Glomerular endothelial cell (primary cell): ENCODE measurements at places on chromosomes 2 and 18. TPM values are rescaled to one million over a fixed set of nuclear protein-coding genes. Genes with fewer than 3 reads are reported as not detected.
A peak's percentile ranks its signal among the peaks of the same experiment; 100 is the strongest.

Gene FABP1
- not detected in 2 replicates for total RNA-seq

Gene LRP2
- 0.06 TPM in 1 of 2 replicates, not detected in the other for total RNA-seq

Gene NCKAP5
- total RNA-seq = 6.8 and 9.9 TPM in 2 replicates

Gene GPR17
- not detected in 2 replicates for total RNA-seq

Gene CRYGC
- not detected in 2 replicates for total RNA-seq

Gene IL1A
- 3.9 and 4.5 TPM in 2 replicates for total RNA-seq

Gene UGT1A10
- total RNA-seq = not detected in 2 replicates

Gene FOXI3
- not detected in 2 replicates for total RNA-seq

DNA sequence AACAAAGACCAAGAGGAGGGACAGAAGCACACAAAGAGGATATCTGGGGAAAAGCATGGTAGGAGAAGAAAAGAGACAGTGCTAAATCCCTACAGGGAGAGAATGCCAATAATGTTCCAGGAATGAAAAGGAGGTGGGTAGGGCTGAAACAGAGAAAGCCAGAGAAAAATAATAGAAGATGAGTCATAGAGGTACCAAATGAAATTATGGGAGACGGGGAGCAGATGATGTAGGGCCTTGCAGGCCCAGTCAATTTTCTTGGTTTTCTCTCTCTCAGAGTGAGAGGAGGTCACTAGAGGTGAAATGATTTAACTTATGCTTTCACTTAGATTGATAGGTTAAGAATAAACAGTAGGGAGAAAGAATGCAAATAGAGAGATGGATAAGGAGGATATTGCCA, 61.5 kb downstream of the RPRM start:
- DNase-seq = no peak

GRCh38 chr2:189088591-189089205, 90.9 kb downstream of the COL5A2 start:
- DNase-seq = no peak

GRCh38 chr2:125652280-125652679, 1003.7 kb upstream of the GYPC start:
- DNase-seq = no peak

GRCh38 chr2:69210385-69210784, 176.6 kb downstream of the GFPT1 start:
- DNase-seq = no peak

DNA sequence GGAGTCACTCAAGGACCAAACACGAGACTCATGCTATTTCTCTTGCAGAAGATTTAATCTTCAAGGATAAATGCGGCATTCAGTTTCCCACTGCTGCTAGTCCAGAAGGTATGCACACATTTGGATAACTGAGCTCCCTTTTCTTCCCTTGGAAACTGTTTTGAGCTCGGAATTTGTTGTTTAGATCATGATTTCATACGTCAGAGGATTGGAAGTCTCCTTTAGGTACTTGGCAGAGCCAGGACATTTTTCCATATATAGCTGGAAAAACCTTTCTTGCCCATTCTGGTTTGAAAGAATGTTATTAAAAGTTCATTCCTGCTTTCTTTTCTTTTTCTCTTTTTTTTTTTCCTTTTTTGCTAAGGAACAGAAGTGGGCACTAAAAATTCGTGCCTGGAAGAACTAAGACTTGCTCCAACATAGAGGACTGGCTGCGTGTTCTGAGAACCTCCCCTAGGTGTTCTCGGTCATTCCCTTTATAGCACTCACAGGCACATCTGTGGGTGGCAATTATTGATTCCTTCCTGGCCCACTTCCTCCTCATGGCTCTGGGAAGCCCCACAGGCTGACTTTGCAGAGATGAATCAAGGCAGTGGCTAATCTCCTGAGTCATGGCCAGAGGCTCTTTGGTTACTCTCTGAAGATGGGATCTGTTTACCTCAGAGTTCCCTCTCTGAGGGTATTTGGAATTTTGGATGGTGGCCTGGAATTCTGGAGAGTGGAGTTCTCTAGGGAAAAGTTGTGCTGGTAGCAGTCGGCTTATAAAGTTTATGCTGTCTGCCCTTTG, 104.8 kb downstream of the PLCL1 start:
- no peak for DNase-seq

DNA sequence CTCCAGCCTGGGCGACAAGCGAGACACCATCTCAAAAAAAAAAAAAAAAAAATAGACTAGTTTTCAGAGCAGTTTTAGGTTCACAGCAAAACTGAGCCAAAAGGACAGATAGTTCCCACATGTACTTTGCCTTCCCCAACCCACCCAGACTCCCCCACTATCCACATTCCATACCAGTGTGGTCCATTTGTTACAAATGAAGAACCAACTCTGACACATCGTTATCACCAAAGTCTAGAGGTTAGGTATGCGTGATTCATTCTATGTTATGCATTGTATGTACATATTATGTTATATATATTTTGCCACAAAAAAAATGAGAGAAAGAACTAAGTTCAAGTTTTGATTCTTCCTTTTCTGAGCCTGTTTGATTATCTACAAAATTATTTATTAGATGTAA, 3.5 kb downstream of the DUSP11 start:
- DNase-seq = no peak

GRCh38 chr18:26734760-26735159, 130.7 kb downstream of the AQP4 start:
- no peak for DNase-seq

DNA sequence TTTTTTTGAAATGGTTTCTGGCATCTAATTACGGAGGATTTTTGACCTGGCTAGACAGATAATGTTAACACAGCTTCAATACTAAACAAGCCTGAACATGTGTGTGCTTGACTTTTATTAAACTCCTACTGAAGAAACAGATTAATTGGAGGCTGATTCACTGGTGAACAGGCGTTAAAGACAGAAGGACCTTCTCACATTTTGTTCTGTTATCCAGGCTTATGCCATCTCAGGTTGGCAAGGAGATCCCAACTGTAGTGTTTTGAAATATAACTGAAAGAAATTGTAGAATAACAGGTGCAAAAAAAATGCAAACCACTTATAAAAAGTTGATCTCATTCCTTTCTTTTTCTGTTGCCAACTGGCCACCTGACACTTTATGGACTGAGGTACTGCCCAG, 269.6 kb downstream of the ARHGAP15 start:
- DNase-seq = no peak

GRCh38 chr18:22432657-22433137, 15.0 kb upstream of the CTAGE1 start:
- DNase-seq = peak; percentile 81

DNA sequence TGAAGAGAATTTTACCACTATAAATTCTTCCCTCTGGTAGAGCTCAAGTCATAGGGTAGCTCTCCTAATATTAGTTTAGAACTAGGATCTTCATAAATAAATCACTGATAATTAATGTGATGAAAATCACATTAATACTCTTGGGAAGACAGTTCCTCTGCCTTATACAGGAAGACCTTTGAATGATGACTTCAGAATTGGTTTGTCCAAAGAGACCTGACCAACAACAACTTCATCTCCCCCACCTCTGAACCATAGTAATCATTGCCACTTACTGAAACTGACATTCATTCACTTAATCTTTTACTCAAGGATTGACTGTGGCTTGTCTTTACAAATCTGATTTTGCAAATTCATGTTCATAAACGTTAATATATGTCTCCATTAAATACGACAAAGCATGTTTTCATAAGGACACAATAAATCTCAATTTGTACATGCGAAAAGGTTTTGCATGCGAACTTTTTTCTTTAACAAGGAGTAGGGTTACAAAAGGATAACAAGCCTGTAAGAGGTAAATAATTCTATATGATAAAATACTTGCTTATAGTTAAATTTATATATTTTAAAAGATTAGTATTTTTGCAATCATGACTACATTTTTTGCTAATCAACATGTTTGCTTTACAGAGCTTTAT, 61.4 kb downstream of the LRP1B start:
- DNase-seq = no peak

DNA sequence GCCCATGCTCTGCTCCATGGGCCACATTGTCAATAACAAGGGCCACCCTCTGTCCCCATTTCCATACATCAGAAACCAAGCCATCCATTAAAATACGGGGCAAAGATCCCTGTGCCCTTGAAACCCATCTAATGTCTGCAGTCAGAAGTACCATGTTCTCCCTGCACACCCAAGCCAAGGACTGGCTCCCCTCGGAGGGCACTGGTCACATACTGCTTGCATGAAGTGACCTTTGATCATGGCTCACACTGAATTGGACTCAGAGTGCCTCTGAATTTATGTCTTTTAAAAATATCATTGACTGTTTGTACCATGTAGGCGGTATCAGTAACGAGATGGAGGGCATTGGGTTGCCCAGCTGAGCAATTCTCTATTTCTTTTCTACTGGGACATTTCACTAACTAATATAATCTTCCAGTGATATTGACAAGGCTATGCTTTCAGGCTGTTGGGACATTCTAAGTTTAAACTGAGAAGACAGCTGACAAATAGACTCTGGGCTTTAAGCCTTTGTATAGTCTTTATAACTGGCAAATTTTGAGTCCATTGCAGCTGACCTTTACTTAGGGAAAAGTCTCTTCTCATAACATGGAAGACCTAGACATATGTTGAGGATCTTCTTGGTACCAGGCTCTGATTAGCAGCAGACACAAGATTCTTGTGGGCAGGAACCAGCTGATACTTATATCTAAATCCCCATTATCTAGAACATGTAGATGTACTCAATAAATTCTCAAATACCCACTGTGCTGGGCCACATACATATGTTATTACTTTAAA, 214.3 kb downstream of the MYCN start:
- DNase-seq = no peak

- DNase-seq = no peak
These were observed 125.7 kb downstream of the RBMS1 start for GRCh38 chr2:160367887-160368286.

GRCh38 chr2:238098901-238099713, 1.0 kb upstream of the ESPNL start:
- DNase-seq = no peak

- DNase-seq = no peak
These were observed 19.0 kb upstream of the SIX2 start for GRCh38 chr2:45028276-45028675.

GRCh38 chr2:203809084-203809521, 58.5 kb upstream of the CTLA4 start:
- DNase-seq = no peak

GRCh38 chr18:63071701-63072141, 247.8 kb downstream of the BCL2 start:
- DNase-seq = no peak

DNA sequence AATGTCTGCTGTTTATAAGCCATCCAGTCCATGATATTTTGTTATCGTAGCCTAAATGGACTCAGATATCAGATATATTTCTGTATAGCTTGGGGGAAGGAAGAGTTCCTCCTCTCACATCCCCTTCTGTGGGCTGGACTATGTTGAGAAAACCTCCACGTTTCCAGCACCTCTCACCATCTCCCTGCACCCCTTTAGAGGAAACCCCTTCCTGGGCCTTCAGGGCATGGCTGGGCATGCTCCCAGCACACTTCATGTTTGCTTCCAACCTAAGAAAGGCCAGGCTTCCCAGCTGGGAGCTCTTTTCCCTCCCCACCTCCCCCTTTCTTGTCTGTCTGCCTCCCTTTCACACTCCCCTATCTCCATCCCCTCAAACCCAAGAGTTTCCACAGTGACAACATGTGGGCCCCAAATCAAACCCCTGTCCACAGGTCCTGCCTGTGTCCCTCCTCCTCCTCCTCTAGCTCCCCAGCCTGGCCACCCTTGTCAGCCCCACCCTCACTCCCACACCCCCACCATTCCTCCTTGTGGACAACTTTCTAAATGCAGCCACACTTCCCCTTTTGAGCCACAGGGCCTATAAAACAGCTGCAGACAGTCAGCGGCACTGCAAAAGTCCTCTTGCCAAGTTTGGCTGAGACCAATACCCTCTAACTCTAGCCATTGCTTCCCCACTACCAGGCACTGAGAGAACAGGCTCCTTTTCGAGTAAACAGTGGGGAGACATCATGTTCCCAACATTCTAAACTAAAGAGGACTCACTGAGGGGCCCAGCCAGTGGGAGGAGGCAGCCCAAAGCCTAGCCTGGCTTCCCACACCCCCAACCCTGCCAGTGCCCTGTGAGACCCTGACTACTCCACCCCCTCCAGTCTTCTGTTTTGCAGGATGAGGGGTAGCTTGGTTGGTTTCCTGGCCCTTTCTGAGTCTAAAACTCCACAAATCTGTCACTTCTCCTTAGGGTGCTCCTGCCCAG, 120.5 kb downstream of the ZFP36L2 start:
- DNase-seq = no peak

DNA sequence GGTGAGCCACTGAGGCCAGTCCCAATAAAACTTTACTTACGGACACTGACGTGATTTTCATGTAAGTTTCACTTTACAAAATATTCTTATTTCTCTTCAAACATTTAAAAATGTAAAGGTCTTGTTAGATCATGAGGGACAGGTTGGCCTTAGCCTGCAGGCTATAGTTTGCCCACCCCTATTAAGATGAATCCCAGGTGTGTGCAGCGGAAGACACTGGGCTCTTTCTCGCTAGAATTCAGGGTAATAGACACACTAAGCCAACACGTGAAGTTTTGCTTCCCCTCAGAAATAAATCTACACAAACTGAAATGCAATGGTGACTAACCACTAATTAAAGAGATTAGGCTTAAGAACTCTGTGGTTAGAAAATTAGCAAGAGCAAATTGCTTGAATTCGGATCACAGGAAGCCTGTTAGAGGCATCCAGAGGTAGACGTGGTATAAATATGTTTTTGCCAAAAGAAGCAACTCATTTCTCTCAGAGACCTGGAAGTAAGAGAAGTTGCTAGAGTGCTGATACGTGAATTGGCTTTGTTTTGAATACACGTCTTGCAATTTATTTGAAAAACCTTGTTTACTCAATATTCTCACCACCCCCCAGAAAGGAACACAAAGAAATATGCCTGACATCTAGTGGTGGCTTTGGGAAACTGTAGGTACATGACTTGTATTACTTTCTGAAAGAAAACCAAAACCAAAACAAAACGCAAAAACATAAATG, 151.6 kb downstream of the DTNB start:
- DNase-seq = peak; percentile 70

GRCh38 chr2:130152816-130153595, 8.1 kb upstream of the CCDC74B start:
- no peak for DNase-seq

- no peak for DNase-seq
These were observed 68.7 kb downstream of the STK39 start for GRCh38 chr2:168178520-168179324.

- DNase-seq = no peak
These were observed 58.1 kb downstream of the MAP3K19 start for GRCh38 chr2:134988994-134989605.

GRCh38 chr18:68714366-68714711, 569 bp downstream of the TMX3 start:
- DNase-seq = no peak

- DNase-seq = no peak
These were observed 233.2 kb downstream of the SLC8A1 start for GRCh38 chr2:40218679-40219078.
